ENCODE measurements at places on chromosomes 2 and 18. TPM values are rescaled to one million over a fixed set of nuclear protein-coding genes. Genes with fewer than 3 reads are reported as not detected.

RFTN2 gene
- total RNA-seq: 1.3 TPM

DNA sequence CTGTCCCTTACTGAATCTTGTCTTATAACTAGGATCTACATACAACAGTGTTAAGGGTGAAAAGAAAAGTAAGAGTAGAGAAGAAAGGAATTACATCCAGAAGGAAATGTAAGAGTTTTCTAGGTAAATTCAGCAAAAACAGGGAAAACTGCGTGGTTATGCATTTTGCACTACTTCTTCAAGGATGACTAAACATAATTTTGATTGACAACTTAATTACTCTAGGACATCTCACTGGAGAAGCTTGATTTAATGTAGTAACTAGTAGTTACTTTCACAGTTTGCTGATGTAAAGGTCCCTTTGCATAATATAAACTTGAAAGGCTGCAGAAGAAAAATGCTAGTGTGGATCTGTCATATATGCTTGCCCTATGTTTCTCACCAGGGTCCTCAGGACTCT lies 213.4 kb upstream of the CYP26B1 start:
- H3K27ac ChIP-seq: no peak overlapping the region
- H3K4me3 ChIP-seq: no peak overlapping the region
- H3K36me3 ChIP-seq: no peaks in the 10 kb centered on the region
- H3K27me3 ChIP-seq: no peaks in the 10 kb centered on the region

STAT4 gene
- 8.4 TPM for total RNA-seq

GRCh38 chr18:59837586-59837985 lies 62.2 kb upstream of the PMAIP1 start:
- H3K4me1 ChIP-seq: no peaks in the 10 kb centered on the region
- H3K27me3 ChIP-seq: no peaks in the 10 kb centered on the region
- H3K27ac ChIP-seq: no peak overlapping the region

NFU1 gene
- 28.9 TPM for total RNA-seq

ALPI gene
- total RNA-seq: not detected

DNA sequence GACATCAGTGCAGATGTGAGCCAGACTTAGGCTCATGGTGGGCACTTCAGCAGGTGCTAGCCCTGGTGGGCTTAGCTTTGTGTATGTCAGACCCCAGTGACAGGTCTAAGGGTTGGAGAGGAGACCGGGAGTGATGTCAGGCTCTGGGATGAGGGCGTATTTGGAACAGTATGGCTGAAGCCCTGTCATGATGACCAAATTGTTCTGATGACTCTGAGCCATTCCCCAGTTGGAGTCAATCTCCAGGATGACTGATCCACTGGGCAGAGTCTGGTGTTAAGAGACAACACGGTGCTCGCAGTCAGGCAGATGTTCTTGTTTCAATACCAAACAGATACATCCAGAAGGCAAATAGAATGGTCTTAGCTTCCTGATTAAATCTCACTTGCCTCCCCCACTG lies 241.5 kb downstream of the SOX11 start:
- no peaks in the 10 kb centered on the region for H3K4me1 ChIP-seq
- H3K27me3 ChIP-seq: no peaks in the 10 kb centered on the region
- no peak overlapping the region for H3K4me3 ChIP-seq
- H3K27ac ChIP-seq: no peak overlapping the region
- H3K36me3 ChIP-seq: no peaks in the 10 kb centered on the region
- DNase-seq: no peak

STPG4 gene
- total RNA-seq: not detected

DNA sequence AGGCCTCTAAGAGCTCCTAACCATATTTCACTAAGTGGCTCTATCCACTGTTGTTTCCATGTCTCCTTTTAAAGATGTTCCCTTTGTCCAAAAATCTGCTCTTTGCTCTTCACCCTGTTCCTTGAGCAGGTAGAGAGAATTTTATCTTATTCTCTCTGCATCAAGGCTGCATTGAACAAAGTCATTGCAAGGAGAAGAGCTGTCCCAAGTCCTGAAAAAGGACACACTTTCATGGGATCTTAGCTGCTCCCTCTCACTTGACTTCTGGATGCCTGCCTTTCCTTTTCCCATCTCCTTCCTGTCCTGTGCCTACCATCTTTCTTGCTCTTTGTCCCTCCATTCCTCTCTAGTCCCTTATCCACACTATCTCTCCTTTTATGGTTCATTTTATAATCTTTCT lies 235.2 kb upstream of the THSD7B start:
- no peaks in the 10 kb centered on the region for H3K36me3 ChIP-seq
- DNase-seq: no peak
- no peaks in the 10 kb centered on the region for H3K27me3 ChIP-seq
- H3K4me1 ChIP-seq: no peaks in the 10 kb centered on the region

ALLC gene
- total RNA-seq: not detected

TMEM87B gene
- 45.9 TPM for total RNA-seq

DNA sequence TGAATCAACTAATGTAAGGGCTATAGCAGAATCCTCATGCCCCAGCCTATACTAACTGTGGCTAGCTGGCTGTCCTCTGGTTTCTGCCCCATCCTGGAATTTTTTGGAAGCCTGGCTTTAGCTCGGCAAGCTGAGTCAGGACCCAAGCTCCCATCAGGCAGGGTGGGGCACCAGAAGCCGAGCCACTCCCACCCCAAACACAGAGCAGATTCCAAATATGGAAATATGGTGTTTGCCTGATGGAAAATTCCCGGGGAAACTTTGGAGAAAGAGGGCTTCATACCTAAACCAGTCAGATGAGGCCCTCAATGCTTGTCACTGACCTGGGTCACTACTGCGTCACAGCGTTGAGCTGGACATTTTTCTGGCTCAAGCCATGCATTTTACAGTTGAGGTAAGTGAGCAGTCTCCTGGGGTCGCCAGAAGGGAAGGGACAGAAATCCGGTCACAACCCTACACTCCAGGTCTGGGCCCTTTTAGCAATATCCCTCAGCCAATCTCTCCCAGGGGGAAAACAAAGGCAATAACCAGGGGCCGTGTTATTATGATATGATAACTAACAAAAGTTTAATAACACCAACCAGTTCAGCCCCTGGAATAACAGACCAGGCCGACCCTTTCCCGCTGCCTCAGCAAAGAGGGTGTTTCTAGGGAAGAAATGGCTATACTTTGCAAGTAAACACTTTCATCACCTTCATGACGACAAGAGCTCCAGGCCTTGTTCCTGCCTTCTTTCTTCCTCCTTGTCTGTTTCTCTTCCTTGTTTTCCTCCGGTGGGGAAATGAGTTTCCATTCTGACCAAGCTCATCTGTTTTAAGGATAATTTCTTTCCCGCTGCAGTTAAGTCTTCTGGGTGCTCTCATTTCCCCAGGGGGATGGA lies 37.7 kb downstream of the PSD4 start:
- no peaks in the 10 kb centered on the region for H3K27me3 ChIP-seq
- H3K27ac ChIP-seq: peak overlapping the region; percentile 70
- H3K36me3 ChIP-seq: no peaks in the 10 kb centered on the region

GRCh38 chr2:45498661-45499550 lies 112.2 kb downstream of the SRBD1 start:
- H3K27me3 ChIP-seq: no peaks in the 10 kb centered on the region
- DNase-seq: no peak
- H3K27ac ChIP-seq: no peak overlapping the region
- H3K4me3 ChIP-seq: no peak overlapping the region

DNA sequence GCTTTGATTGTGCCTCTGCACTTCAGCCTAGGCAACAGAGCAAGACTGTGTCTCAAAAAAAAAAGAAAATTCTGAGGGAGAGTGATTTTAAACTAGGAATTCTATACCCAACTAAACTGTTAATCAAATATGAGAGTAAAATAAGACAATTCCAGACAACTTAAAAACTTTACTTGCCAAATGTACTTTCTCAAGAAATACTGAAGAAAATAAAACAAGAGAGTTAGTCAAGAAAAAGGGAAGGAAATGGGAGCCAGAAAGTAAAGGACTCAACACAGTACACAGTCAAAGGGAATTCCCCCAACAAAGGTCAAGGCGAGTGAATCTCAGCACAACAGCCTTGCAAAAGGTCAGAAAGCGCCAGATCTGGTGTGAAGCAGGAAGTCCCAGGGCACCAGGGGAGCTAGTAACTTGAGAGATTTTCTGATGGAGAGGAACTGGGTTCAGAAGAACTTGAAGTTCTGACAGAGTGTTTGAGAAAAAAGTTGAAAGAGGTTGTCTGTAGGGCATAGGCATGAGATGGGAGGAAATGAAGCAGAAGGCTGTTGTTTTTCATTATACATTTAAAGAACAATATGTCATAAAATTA lies 22.6 kb upstream of the TBC1D8 start:
- H3K36me3 ChIP-seq: no peaks in the 10 kb centered on the region
- H3K4me3 ChIP-seq: no peak overlapping the region
- peak overlapping the region; percentile 0 for H3K27ac ChIP-seq
- H3K27me3 ChIP-seq: no peaks in the 10 kb centered on the region

DNA sequence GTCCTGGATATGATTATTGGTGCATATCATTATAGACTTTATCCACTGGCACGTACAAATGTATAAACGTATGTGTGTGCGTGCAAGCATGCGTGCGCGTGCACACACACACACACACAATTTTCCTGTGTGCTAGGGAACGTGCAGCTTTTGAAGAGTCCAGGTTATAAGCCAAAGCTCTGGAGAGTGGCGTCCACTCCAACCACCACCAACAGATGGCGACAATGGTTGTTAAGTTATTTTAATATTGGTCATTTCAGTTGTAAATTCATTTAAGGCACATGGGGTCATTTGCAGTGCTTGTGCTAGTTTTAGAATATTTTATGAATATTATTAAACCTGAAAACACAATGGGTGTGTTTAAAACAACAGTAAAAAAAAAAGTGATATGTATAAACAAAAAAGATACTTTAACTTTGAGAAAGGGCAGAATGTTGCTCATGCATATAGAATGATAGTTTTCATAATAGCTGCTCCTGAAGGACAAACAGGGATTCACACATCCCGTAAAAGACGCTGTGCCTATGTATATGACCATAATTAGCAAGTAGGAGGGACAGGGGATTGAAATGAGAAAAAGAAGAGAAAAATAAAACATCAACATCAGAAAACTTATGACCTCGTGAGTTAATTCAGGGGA lies 124.2 kb upstream of the ITGB6 start:
- H3K27me3 ChIP-seq: no peaks in the 10 kb centered on the region
- peaks cover 39% of the 10 kb centered on the region for H3K4me1 ChIP-seq
- no peak overlapping the region for H3K4me3 ChIP-seq
- no peak overlapping the region for H3K27ac ChIP-seq
- no peak for DNase-seq

SERPINB10 gene
- not detected for total RNA-seq

- H3K27me3 ChIP-seq: no peaks in the 10 kb centered on the region
- no peaks in the 10 kb centered on the region for H3K4me1 ChIP-seq
- H3K27ac ChIP-seq: no peak overlapping the region
These were observed 3.6 kb downstream of the ALPI start for GRCh38 chr2:232459419-232460035.

All from upper lobe of left lung (tissue), 6 donors.